NCI-H69 (cell line): ENCODE measurements at places on chromosomes 12 and 14.

DNA sequence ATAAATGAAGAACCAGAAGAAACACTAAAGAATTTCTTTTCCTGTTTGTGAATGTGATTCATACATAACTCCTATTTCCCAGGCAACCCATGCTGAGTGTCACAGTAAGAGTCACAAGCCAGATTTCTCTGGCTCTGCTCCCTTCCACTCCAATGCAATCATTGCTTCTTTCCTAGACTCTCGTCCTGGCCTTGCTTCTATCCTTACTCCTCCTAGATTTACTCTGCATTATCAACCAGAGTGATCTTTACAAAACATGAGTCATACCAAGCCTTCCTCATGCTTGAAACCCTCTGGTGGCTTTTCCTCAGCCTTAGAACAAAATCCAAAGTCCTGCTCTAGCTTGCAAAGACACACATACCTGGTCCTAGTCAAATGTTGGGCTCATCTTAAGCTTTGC is 13.3 kb downstream of the IL22 start:
- DNase-seq = no peak

GRCh38 chr12:6202304-6202703 is 2.1 kb downstream of the CD9 start:
- no peak for DNase-seq

DNA sequence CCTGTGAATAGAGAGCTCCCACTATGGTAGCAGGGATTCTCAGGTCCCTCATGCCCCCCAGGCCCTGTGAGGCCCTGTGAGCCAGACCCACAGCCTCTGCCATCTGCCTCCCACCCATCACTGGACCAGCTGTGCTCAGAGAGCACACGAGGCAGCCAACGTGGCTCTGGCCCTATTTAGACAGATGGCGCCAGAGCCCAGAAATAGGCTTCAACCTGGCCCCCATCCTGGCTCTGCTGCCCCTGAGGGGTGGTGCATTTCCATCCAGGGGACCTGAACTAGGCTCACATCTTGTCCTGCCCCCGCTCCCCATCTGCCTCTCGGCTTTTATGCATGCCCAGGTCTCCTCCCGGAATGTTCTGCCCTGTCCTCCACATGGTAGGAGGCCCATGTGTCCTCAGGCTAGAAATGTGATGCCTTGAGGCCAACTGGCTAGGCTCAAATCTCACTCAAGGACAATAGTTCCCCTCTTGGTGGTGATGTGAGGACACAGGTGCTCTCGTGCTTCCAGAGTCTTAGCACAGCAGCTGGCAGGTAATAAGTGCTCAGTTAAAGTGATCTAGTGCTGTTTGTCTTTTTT is 18.9 kb downstream of the TMEM63C start:
- DNase-seq = peak; percentile 83

DNA sequence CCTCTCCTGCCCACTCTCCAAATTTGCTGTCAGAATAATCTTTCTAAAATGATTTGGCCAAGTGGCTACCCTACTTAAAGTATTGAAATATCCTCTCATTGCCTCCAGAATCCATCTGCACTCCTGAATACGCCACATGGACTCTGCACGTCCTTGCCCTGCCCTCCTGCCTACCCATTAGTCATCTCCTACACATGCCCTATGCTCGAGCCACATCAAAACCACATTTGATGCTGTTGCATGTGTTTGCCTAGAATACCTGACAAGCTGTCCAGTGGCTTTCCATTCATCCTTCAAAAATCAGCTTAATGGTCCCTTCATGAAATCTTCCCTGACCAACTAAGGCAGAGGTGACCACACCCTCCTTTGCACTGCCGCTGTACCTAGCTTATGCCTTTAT is 17.0 kb downstream of the VCPKMT start:
- no peak for DNase-seq

DNA sequence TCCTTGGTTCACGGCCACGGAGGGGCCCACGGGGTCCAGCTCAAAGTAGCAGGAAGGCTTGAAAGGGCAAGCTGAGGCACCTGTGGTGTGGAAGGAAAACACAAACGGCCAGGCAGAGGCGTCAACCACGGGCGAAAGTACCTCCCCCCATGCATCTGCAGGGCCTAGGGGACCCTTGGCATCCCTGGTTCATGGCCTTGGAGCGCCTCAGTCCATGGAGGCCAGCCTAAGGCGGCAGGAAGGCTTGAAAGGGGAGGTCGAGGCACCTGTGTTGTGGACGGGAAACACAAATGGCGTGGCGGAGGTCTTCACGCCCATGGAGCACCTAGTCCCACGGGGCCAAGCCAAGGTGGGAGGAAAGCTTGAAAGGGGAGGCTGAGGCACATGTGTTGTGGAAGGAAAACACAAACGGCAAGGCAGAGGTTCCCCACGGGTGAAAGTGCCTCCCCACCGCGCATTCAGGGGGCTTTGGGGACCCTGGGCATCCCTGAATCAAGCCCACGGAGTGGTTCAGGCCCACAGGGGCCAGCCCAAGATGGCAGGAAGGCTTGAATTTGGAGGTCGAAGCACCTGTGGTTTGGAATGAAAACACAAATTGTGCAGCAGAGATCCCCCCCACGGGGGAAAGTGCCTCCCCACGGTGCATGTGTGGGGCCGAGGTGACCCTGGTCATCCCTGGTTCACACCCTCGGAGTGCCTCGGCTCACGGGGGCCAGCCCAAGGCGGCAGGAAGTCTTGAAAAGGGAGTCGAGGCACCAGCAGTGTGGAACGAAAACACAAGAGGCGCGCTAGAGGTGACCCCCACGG is 380.8 kb downstream of the ALG10 start:
- DNase-seq = no peak

- DNase-seq = no peak
Measured at GRCh38 chr12:116558280-116559161, 660 bp upstream of the MAP1LC3B2 start.

DNA sequence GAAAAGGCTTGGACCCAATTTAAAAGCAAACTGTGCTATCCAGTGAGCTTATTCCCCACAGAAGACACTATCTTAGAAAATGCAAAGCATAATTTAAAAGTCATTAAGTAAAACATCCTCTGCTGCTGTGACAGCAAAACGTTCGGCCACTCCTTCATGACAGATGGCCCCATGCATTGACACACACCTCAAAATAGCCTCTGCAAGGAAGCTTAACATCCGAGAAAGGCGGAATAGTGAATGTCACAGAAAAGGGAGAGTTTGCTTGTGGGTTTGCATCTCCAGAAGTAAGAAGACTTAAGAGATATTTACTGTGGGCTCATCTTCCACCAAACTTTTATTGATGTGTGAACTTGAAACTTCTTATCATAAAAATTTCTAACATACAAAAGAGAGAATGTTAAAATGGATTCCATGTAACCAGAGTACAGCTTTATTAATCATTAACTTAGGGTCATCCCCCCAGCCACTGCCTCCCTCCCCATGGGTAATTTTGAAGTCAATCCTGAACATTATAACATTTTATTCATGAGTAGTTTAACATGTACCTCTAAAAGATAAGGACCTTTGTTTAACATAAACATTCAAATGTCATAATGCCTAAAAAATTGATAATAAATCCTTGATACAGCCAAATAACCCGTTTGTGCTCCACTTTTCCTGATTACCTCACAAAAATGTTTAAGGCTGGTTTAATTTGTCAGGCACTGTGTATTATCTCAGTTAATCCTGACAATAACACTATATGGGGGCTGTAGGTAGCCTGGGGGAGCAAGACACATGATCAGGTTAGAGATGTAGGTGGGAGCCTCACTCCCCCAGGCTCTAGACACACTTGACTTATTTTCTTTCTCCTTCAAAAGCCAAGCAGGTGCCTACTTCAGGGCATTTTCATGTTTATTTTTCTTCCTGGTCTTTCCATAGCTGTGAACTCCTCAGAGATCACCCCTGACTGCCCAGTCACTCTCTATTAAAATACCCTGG is 119.7 kb upstream of the TMCC3 start:
- no peak for DNase-seq

DNA sequence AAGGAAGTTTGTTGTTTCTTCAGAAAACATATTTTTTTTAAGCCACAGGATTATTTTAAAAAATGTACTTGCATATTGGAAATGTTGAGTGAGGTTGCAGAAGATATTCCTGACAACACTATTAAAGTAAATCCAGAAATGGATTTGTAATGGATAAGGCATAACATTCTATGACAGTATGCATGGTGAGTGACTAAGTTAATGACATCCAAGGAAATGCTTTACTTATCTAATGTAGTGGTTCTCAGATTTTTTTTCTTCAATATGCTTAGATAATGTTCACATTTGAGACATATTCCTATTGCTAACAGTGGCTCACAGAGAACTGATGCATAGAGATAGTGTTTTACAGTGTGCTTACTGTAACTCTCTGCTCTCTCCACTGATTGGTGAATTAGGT is 49.4 kb downstream of the ZDHHC17 start:
- DNase-seq = no peak

DNA sequence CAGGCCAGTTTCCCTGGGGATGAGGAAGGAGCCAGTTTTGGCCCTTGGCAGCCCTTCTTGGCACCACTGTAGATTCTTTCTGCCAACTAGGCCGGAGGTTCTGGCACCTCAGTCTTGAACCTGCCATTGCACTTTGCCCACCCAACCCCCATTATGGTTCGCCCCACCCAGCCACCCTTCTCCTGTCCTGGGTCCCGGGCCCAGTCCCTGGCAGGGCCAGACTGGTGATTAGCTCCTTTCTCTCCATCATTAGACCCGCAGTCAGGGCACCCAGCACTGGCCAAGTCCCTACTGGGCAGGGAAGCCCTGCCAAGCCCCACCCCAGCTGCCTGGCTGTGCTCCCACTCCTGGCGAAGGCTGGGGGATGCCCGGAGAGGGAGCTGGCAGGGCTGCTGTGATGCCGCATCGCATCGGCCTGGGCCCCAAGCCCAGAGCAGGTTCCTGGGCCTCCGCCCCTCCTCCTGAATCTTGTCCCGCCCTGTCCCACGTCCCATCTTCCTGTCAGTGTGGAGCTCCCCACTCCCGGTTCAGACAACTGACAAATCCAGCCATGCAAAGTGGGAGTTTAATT is 9.8 kb downstream of the FAM222A start:
- no peak for DNase-seq

DNA sequence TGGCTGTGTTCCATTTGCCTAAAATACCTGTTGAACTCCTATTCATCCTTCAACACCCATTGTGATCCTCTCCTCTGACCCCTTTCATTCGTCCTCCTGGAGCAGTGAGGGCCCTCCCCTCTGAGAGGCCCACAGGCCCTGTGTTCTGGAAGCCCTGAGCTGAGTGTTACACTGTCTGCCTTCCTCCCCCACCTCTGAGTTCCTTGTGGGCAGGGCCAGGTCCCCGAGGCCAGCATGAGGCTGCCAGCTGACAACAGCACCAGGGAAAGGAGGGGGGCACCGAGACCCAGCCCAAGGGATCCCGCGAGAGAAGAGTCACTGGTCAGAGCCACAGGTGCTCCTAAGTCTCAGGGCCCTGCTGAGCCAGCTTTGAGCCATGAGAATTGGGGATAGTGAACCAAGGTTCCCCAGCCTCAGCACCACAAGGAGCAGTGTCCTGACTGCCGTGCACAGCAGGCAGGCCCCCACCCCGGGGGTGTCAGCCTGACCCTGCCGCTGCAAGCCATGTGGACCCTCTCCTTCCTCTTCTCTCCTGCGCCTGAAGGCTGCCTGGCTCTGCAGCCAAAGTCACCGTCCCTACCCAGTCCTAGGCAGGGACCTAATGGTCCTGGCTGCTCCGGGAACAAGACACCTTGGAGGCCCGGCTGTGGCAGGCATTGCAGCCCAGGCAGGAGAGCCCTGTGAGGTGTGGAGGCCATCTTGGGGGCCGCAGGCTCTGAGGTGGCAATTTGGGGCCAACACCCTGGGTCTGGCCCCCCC is 52.5 kb downstream of the BEGAIN start:
- DNase-seq = no peak

- peak; percentile 54 for DNase-seq
Measured at GRCh38 chr12:11553871-11554533, 95.5 kb upstream of the ETV6 start.

- peak; percentile 58 for DNase-seq
Measured at GRCh38 chr12:54419088-54419887, at the start of gene ITGA5. Gene ITGA5 (minus strand): TSS chr12:54419266. CDS start chr12:54419198, 68 bp downstream.

DNA sequence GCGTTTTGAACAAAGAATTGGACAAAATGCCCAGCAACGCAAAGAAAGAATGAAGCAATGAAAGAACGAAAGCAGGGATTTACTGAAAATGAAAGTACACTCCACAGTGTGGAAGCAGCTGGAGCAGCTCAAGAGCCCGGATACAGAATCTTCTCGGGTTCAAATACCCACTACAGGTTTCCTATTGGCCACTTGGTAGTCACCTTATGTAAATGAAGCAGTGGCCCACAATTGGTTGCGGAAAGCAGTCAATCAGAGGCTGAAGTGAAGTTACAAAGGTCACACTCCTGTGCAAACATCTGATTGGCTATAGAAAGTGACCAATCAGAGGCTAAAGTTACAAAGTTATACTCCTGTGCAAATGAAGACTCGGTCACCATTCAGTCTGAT is 15.0 kb upstream of the PPP1R13B start:
- DNase-seq = peak; percentile 29

DNA sequence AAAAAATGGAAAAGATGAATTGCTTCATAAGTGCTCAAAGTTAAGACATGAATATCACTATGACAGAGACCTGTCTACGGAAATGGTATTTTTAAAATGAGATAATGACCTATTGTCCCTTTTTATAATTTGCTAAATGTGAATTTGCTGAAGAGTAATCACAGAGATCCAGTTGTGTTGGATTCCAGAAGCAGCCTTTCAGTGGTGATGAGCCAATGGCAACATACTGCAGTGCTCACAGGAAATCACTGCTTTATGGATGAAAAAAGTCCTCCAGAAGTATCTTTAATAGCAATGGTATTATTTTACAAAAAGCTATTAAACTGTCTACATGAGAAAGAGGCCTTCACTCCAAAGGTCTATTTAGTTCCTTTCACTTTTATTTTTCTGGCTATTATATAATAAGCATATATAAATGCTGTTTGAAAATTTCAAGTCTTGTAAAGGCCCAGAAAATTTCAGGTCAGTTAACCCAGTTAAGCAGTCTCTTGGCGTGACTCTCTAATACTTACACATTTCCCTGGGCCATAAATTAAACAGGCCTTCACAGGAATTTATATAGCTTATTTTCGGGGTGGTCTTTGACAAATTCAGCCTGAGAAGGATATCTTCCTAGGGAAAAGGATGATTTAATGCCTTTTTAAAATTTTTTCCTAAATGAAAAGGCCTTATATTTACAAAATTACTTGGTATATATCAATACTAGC is 55.4 kb downstream of the KCNJ8 start:
- DNase-seq = no peak

DNA sequence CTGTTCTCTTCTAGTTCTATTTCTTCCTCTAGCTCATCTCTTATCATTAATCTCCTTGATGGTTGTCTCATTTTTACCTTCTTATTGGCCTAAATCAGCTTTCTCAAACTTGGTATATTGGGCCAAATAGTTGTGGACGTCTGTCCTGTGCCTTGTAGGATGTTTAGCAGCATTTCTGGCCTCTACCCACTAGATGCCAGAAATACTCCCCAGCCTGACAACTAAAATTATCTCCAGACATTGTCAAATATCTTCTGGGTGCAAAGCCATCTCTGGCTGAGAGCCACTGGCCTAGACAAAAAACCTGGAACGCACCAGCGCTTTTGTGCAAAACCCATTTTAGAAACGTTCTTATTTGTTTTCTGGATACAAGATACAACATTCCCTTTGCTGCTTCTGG is 38.8 kb upstream of the LRRC10 start:
- DNase-seq = no peak
